ENCODE measurements at places on chromosomes 6 and 20. TPM values are rescaled to one million over a fixed set of nuclear protein-coding genes. Genes with fewer than 3 reads are reported as not detected.

DNA sequence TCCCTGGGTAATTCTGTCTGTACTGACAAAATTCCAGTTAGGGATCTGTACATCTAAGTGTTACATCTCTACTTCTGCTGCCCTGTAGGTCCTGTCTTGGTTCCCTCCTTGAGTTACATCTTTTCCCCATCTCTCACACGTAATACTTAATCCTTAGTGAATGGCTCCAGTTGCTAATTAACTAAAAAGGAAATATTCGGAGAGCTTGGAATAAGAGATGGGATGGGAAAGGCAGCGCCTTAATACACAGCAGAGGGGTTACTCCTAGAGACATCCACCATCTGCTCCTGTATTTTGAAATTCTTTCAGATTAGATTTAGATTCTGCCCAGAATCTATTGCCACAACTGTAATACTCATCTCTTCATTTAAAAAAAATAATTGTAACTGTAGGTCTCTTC is 384.0 kb downstream of the SAMD5 start:
- no peak for DNase-seq

DNA sequence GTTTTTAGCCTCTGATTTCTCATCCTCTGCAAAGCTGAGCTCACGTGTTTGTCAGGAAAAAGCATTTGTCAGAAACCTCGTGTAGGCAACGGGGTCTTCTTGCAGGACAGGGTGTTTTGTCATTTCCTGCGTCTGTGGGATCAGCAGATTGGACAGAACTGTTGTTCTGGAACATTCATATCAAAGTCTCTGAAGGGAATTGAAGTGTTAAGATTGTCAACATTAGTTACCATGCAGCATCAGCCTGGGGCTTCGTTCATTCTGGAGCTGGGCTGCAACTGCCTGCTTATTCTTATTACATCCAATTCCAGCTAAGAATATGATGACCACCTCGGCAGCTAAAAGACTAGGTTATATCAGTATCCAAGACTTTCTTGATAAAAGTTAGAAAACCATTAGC is 71.0 kb upstream of the RALGAPA2 start:
- DNase-seq: no peak

GRCh38 chr20:8223091-8223870 is 91.2 kb downstream of the PLCB1 start:
- peak; percentile 81 for DNase-seq

GRCh38 chr6:117546674-117547073 is 55.6 kb downstream of the GOPC start:
- DNase-seq: no peak

DNA sequence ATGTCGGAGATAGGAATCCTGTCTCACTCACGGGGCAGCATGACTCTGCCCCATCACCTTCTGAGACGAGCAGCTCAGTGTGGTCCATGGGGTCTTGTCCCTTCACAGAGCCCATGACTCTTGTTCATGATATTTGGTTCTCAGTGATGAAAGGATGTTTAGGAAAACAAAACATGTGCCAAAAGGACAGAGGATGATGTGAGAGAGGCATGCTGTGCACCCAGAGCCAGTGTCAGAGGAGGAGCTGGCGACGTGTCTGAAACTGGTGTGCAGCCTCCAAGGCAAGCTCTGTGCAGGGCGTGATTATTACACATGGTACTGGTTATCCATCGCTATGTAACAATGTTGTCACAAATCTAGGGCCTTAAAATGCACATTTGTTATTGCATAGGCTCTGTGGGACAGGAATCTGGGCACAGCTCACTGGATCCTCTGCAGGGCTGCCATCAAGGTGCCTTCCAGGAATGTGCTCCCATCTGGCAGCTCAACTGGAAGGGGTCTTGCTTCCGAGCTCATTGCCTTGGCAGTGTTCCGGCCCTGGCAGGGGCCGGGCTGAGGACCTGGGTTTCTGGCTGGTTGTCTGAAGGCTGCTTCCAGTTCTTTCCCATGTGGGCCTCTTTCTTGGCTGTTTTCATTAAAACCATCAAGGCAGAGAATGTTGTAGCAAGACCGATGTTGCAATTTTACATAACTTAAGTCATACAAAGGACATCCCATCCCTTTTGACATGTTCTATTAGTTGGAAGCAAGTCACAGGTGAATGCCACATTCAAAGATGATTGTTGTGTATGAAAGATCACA is 175.4 kb downstream of the ERMARD start:
- DNase-seq: no peak

GLP1R gene
- total RNA-seq: 0.11 TPM

- DNase-seq: no peak
Observed at GRCh38 chr6:1516742-1517520, 92.8 kb upstream of the FOXC1 start.

- DNase-seq: no peak
Observed at GRCh38 chr6:13915561-13916229, 9.1 kb upstream of the RNF182 start.

WFDC5 gene
- not detected for total RNA-seq

POPDC3 gene
- 53.4 TPM for total RNA-seq

ECT2L gene
- not detected for total RNA-seq

- no peak for DNase-seq
Observed at GRCh38 chr6:105833959-105834947, 251.9 kb upstream of the PRDM1 start.

GRCh38 chr6:96886519-96886918 is 11.2 kb downstream of the NDUFAF4 start:
- no peak for DNase-seq

MACROD2 gene
- 6.1 TPM for total RNA-seq

C6orf15 gene
- not detected for total RNA-seq

TAGAP gene
- total RNA-seq: not detected

- peak; percentile 30 for DNase-seq
Observed at GRCh38 chr20:47929368-47930115, 144.3 kb upstream of the SULF2 start.

GRCh38 chr6:47509937-47510336 is 32.3 kb downstream of the CD2AP start:
- no peak for DNase-seq

GRCh38 chr20:24665741-24666191 is 196.3 kb downstream of the SYNDIG1 start:
- DNase-seq: no peak

- no peak for DNase-seq
Observed at GRCh38 chr6:170032197-170032596, 258.7 kb downstream of the DLL1 start.

ZNF341 gene
- total RNA-seq: 3.8 TPM

SAPCD1 gene
- 11.6 TPM for total RNA-seq

DNA sequence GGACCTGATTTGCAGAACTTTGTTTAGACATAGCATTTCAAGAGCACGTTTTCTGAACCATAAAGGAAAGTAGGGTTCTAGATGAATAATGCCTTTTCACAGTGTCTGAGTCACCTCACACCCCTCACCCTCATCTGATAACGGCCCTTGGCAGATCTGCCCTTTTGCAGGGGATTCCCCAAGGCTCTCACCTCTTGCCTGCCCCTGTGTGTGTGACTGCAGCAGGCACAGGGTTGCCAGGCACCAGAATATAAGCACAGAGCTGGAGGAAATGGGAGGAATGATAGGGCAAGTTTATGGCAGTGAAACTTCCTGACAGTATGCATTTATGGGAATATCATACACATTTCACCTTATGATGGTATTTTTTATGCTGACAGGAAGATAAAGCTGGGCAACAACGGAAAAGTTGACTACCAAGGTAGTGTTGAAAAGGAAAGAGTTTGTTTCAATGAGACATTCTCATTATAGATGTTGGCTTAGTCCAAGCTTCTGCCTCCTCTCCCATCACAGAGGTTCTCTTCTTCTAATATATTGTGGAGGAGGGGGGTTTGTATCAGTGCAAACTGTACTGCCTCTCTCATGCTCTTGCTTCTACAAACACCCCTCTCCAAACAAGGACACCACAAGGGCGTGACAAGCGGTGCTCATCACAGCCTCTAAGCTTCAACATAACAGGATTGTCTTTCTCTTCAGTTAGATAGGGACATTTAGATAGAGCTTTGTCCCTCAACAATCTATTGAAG is 101.5 kb upstream of the BACH2 start:
- no peak for DNase-seq

DNA sequence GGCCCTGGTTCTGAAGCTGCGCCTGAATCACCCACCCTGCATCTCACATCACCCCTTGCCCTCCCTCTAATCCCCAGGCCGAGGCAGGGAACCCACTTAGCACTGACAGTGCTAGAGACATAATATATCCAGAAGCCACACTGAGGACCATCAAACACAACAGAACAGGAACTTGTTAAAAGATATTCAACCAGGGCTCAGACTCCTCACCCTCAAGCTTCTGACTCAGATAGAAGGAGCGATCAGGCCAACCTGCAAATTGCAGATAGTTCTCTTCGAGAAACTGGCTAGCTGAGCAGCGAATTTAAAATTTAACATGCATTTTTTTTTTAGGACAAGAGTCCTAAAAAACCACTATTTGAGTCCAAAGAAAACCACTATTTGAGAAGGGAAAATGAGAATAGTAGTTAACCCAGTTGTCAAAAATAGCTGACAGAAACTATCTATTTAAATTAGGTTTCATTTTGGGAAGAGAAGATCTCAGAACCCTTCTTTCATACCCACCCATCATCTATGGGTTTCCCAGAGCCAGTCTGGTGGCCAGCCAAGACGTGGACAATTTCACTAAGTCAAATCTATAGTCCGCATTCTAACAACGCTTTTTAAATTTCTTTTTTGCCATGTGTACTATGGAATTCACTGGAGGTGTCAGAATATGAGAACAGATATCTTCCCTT is 95.6 kb downstream of the OPRM1 start:
- no peak for DNase-seq

Measured in cardiac muscle cell (in vitro differentiated cells and primary cell).